ENCODE measurements at places on chromosomes 16 and 17.

- DNase-seq = no peak
These were observed 46.7 kb downstream of the ANKRD11 start for GRCh38 chr16:89443727-89444084.

DNA sequence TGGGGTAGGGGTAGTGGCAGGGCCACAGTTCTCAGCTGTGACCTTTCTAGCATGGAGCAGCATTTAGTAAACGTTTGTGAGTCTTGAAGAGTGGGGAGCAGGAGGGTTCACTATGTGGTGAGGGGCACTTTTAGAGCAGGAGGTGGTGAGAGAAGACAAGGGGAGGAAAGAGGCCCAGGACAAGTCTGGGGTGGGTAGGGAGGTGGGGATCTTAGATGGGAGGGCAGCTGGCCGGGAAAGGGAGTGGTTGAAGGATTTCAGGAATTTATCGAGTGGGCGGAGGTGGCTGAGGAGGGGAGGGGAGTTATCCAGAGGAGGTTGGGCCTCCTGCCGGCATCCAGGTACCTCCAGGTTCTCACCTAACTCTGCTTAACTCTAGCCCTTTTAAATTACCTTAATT is 1.9 kb downstream of the CLEC16A start:
- DNase-seq = peak; percentile 47

DNA sequence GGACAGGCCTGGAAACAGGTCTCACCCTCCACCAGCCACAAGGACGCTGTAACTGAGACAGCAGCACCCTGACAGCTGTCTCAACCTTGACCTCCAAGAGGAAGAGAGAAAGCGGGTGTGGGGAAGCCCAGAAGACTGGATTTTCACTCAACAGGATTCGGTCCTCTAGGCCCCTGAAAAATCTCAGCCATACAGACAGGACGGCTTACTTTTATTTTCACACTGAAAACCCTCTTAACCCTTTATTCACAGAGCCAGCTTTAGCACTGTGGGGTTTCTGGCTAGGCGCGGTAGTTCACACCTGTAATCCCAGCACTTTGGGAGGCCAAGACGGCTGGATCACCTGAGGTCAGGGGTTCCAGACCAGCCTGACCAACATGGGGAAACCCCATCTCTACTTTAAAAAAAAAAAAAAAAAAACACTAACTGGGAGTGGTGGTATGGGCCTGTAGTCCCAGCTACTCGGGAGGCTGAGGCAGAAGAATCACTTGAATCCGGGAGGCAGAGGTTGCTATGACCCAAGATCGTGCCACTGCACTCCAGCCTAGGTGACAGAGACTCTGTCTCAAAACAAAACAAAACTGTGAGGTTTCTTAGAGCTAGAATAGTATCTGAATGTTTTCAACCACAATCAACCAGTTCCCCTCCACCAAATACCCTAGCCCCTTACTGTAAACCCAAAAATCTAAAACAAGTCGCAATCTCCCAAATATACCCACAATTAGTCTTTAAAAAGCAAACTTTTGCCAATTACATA is 5.3 kb downstream of the ANKRD11 start:
- no peak for DNase-seq

DNA sequence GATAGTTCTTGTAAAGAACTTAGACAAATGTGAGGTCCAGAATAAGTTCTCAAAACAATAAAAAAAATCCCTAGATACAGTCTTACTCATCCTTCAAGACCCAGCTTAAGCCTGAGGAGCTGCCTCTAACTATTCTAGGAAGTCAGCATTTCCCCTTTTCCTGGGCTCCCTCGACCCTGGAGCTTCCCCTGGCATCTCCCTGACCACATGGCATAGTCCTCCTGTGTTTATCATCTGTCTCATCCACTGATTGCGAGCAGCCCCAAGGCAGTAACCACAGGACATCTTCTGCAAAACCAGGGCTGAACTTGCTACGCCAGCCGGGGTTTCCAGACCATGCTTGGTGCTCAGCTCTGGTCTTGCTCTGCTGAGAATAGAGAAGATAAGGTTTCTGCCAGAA is 36.7 kb upstream of the NLRP1 start:
- no peak for DNase-seq

DNA sequence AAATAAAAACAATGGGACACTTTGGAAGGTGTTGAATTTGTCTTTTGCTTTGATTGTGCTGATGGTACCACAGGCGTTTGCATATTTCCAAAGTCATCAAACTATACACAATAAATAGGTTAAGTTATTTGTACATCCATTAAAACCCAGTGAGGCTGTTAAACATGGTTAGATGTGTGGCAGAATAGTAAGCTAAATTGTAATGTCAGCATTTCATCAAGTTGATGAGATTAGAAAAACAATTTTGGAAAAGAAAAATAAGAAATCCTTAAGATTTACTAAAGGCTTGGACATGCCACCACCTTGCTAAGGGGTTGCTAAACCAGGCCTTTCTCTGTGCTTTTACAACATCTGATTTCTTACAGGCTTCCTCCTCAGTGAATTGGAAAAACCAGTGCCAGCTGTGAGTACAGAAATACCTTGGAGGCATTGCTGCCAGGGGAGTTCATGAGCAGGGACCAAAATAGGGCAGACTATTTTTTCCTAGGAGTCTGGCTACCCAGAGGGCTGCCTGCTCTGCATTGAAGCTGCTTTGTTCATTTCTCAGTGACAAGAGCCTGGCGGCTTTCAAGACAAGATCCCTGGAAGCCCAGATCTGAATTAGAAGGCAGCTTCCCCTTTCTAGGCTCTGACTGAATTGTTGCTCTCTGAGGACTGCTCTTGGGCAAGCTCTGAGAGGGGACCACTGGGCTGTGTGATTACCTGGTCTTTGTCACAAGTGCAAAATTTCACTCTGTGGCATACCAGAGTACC is 43.4 kb upstream of the CA10 start:
- no peak for DNase-seq

- no peak for DNase-seq
These were observed 18.5 kb upstream of the PITPNA start for GRCh38 chr17:1580979-1581676.

DNA sequence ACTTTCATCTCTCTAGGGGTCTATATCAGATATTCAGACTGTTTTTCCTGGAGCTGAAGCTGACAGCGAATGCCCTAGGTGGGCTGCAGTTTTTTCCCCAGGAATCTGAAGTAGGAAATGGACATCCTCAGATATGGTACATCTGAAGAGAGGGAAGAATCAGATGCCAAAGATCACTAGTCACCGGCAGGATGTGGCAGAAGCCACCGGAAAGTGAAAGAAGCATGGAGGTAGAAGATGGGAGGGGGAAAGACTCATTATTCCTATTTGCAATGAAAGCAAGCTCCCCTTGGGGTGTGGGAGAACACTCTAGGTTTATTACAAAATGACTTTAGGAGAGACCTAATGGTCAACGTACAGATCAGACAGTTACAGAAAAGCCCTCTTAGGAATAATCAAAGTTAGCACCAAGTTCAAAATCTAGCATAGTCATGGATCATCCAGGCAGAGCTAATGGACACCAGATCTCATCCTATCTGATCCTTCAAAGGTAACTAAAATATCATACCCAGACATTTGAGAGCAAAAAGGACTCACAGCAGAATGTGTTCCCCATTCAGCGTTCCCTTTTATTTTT is 110.7 kb downstream of the HS3ST3A1 start:
- peak; percentile 64 for DNase-seq

DNA sequence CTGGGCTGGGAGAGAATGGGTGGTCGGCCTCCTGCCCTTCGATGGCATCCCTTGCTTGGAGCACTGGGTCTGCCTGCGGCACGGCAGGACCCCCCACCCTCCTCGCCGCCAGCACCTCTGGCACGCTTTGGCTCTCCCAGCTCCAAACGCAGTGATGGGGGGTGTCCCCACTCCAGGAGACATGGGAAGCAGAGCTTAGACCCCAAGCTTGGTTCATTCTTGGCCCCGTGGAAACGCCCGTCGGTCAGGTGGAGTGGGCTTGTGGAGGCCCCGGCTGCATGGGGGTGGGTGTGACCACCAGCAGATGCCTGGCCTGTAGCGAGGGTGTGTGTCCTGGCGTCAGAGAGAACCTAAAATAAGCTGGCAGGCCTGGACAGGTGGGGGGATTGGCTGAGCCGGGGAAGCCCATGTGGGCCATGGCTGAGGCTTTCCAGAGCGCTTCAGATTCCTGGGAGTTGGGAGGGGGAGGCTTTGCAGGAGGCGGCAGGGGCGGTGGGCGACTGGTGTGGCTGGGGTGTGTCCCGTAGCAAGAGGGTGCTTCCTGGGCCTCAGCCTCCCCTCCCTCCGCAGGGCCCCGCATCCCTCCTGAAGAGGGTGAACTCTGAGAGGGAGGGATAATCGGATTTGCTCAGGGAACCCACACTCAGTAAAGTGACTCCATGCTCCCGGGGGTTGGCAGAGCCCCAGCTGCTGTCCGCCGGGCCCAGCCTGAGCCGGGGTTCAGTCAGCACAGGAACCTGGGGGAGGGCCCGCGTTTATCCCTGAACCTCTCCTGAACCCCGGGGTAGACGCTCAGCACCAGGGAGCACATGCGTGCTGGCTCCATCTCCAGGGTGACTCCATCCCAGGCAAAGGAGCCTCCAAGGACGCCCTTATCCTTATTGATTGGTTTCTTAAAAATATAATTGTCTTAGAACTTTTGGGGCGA is 3.4 kb downstream of the CACNA1H start:
- DNase-seq = no peak

DNA sequence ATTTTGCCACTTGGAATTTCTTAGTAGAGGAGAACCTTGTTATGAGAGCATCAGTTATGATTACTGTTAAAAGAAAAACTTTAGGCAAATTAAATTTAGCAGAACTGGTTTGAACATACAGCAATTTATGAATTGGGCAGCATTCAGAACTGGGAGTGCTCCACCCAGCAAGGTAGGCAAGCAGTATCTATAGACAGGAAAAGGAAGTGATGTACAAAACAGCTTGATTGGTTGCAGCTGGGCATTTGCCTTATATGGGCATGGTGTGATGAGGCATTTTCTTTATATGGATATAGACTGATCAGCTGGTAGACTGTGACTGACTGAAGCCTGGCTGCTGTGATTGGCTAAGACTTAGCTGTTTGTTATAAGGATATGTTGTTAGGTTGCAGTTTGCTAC is 17.6 kb upstream of the CYLD start:
- DNase-seq = no peak

DNA sequence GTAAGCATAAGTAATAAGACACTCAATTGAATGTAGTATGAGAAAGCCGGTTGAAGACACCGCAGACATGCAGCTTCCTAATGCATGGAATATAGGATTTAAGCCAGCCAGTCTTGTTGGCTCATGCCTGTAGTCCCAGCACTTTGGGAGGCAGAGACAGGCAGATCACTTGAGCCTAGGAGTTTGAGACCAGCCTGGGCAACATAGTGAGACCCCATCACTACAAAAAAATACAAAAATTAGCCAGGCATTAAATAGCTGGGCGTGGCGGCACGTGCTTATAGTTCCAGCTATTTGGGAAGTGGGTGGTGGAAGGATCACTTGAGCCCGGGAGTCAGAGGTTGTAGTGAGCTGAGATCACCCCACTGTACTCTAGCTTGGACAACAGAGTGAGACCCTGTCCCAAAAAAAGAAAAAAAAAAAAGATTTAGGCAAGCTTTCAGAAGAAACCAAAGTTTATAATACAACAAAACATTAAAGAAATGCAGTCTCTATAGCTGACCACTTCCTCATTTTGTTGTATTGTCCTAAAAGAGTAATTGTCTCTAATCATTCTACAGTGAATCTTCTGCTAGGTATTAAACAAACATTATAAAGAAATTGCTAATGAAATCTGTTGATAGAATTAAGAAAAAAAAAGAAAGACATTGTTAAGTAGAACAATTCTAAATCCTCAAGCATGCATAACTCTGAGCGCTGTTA is 68.6 kb upstream of the KIFC3 start:
- DNase-seq = no peak

- DNase-seq = no peak
These were observed 25.1 kb downstream of the MINK1 start for GRCh38 chr17:4858068-4858881.

GRCh38 chr16:77853161-77853560 is 64.8 kb downstream of the VAT1L start:
- DNase-seq = no peak

DNA sequence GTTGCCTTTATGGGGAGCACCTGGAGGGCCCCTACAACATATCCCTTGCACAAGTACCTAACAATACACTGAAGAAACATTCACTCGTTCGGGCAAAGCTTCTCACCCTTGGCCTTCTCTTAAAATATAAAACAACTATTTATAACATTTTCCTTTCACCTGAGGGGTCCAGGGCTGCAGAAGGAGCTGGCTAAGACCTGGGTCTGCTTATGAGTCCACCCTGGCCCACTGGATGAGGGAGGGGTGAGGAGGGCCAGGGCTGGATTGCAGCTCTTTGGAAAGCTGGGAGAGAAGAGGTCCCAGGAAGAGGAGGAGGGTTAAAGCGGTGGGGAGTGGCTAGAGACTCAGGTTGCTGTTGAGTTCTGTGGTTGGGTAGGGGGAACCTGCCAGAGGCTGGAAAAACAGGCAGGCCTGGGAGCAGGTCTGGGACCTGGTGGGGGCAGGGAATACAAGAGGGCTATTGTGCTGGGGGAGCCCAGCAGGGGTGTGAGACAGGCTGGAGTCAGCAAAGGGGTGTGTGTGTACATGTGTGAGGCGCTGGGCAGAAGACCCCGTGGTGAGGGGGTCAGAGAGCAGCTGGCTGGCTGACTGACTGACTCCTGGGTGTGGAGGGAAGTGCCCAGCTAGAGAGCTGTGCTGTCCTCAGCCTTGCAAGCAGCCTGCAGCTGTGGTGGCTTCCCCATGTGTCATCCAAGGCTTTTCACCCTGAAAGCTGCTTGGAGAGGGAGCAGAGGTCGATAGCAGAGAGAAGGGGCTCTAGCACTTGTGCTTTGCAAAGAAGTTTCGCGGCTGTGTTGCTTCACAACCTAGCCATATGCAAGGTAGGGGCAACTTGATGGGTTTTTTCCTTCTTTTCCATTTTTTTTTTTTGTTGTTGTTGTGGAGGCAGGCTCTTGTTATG is 10.2 kb upstream of the MRC2 start:
- no peak for DNase-seq

GRCh38 chr17:81386646-81387099 is 8.6 kb upstream of the BAHCC1 start:
- DNase-seq = no peak

DNA sequence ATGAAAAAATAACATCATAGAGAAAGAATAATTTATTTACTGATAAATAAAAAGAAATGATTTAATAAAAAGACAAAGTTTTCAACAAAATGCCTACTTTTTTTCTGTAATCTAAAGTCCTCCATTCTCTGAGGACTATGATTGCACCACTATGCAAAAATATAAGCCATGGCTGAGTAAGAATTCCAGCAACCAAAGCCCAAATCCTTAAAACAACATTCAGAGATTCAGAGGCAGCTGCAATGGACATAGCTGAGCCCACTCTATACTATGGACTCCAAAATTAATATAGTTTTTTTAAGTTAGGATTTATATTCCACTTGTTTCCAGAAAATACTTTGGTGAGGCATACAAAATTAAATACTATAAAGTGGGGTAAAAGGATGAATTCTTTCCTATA is 169.5 kb upstream of the C17orf78 start:
- no peak for DNase-seq

- no peak for DNase-seq
These were observed 854.8 kb downstream of the KCNJ2 start for GRCh38 chr17:71024172-71024571.

DNA sequence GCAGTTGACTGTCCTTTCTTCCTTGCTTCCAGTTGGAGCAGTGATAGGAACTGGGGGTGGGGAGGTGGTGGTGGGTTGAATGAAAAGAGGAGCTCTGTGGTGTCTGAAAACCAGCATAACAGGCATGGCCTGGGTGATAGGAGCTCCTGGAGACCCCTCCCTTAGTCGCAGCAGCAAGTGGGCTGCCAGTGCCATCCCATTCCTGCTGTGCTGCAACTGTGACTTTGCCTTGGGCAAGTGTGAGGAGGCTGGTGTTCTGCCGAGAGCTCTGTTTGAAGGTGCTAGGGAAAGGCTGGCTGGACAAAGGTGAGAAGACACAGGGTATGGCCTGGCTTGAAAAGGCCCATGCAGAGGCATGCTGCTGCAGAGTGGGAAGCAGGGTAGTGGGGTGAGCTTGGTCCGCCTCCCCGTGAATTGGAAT is 2.7 kb upstream of the CDK5R1 start:
- no peak for DNase-seq
